Jurkat, Clone E6-1 (cell line): ENCODE measurements at places on chromosomes 7 and 10.

DNA sequence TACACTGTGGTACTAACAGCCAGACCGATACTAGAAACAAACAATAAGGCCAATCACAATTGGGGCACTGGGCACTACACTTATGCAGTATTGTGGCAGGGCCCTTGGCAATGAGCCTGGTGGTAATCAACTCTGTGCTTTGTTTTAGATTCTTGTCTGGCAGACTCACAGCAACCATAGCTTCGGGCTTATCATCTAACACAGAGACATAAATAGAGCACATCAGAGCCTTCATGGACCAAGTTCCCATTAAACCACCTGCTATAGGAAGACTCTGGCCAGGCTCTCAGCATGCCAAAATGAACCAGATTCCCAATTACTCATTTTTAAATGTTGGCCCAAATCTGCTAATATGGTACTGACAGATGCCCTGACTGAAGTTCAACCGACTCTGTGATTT is 218.6 kb downstream of the DGKI start:
- no peak for DNase-seq

DNA sequence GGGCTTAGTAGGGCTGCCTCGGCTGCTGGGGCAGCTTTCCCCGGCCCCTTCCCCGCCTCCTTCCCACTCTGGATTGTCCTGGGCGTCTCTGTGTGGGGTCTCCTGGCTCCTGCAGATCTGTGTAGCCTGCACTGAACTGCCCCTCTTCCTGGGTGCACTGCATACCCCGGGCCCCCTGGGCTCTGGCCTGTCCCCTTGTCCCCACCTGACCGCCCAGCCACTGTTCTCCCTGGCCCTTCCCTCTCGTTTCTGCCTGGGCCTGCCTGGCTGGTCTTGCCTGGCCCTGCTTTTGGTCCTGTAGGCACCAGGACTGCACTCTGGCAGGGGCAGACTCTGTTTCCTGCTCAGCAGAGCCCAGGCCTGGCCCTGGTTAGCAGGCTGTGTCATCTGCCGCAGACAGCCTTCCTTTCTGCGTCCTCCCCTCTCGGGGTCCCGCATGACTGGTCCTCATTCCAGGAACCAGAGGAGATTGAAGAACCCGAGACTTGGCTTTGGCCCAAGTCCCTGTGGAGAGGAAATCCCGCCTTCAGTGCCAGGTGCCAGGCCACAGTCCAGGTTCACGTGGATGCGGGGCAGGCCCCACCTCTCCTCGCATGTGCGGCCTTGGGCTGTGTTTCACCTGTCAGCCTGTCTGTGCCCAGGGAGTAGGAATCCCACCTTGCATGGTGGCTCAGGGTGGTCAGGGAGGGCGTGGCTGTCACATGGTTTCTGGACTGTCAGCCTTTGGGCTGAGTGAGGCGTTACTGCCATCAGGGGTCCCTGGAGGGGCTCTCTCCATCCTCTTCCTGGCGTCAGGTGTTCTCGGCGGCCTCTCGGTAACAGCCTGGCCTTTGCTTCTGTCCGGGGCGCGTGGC is 9.2 kb downstream of the INPP5A start:
- no peak for DNase-seq

DNA sequence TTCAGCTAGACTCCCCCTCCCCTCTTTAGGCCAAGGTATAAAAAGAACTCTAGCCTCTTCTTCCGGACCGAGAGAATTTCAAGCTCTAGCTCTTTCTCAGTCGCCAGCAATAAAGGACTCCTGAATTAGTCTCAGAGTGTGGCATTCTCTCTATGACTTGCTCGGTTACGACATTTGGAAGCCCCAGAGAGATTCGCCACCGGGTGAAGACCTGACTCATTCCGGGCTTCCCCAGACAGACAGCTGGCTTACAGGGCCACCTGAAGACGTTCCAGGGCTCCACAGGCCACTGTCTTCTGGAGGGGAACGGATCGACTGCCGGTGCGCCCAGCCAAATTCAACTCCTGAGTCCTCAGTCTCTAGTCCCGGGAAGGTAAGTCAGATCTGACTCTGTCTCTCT is at the start of gene AKR1B15:
Gene AKR1B15 (plus strand): TSS at position 234 of the 400 bp plus-strand sequence. CDS start 15,510 bp downstream, outside the sequence.
- no peak for DNase-seq

GRCh38 chr10:4407783-4408182 is 418.2 kb upstream of the AKR1E2 start:
- DNase-seq = no peak

- peak; percentile 49 for DNase-seq
Observed at GRCh38 chr7:151759591-151760042, 117.3 kb downstream of the PRKAG2 start.

DNA sequence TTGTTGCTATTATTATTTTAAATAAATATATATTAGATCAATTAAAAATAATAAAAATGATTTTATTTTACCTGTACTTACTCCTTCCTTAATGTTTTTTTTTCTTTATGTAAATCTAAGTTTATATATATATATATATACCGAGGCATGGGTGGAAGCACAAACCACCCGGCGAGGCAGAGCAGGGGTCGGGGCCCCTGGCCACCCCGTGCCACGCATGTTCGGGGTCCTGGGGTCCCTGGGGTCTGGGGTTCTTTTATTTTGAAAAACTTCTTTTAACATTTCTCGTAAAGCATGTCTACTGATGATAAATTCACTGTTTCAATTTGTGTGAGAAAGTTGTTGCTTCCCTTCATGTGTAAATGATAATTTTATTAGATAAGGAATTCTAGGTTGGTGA is 976.1 kb downstream of the REEP3 start:
- no peak for DNase-seq

DNA sequence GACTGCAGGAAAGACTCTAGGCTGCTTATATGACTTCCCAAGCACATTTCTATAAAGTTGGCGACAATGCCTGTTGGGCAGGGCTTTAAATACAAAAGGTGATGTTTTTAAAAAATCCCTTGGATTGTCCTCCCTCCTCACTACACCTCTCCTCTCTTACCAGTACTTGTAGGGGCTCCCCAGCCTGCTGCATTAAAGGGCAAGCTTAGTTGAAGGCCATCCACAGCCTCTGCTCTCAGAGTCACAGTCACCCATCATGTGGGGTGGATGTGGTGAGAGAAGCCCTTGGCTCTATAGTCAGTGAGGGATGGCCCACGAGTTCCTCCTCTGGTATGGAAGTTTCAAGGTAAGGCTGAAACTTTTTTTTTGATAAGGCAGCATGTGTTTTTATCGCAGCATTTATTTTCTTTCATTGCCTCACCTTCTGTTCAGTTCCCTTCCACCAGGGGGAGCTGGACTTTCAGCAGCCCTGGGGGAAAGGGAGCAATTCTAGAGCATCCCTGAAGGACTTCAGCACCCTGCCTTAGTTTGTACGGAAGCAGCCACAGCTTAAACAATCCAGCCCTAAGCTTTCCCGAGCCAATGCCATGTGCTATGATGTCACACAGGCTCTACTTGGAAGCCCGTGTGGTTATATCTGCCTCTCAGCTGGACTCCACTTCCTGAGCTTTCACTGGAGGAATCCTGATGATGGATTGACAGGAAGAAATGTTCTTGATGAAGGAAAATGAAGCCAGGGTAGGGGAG is 131.9 kb downstream of the CALCR start:
- peak; percentile 32 for DNase-seq

DNA sequence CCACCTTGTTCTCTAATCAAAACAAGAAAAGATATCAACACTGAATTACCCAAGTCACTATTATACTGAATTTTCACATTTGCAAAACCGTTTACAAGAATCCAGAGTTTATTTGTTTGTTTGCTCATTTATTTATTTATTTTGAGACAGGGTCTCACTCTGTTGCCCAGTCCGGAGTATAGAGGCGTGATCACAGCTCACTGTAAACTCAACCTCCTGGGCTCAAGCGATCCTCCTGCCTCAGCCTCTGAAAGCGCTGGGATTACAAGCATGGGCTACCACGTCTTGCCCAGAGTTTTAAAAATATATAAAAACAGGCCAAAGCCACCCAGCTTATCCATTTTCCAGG is 8.5 kb downstream of the CREB3L2 start:
- no peak for DNase-seq

GRCh38 chr7:29130096-29130495 is 16.2 kb downstream of the CPVL start:
- DNase-seq = no peak

GRCh38 chr7:99211241-99211602 is 3.3 kb upstream of the KPNA7 start:
- DNase-seq = no peak

GRCh38 chr7:85405016-85405902 is 218.4 kb upstream of the SEMA3D start:
- DNase-seq = no peak

DNA sequence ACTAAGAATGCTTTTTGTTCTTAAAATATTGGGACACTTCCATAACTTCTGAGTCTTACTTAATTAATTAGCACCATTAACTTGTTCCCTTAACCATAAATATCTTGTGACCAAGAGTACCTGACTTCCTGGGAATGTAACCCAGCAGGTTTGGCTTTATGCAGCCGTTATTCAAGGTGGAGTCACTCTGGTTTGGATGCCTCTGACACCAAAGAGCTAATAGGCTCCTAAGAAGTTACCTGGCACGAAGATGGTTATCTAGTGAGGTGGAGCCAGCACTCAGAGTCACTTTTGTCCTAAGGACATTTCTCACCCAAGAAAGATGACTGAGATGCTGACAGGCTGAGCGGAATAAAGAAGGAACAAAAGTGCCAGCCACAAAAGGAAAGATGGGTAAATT is 172.3 kb downstream of the C1GALT1 start:
- DNase-seq = no peak

DNA sequence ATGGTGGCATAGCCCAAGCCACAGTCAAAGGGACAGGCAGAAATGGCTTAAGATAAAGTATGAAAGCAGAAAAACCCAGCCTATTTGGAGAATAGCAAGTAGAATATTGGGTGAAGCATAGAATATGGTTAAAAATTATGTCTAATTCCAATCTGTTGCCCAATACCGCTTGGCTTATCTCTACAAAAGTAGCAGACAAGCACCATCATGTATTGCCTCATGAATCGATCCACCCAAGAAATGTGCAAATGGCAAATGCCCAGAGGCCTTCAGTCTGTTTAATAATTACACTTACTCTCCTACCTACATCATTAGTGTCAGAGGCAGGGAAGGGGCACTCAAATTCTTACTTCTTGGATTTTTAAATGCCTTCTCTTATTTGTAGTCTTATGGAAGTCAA is 130.9 kb upstream of the ADAM12 start:
- no peak for DNase-seq

GRCh38 chr7:52163311-52163710 is 846.7 kb upstream of the COBL start:
- DNase-seq = no peak

DNA sequence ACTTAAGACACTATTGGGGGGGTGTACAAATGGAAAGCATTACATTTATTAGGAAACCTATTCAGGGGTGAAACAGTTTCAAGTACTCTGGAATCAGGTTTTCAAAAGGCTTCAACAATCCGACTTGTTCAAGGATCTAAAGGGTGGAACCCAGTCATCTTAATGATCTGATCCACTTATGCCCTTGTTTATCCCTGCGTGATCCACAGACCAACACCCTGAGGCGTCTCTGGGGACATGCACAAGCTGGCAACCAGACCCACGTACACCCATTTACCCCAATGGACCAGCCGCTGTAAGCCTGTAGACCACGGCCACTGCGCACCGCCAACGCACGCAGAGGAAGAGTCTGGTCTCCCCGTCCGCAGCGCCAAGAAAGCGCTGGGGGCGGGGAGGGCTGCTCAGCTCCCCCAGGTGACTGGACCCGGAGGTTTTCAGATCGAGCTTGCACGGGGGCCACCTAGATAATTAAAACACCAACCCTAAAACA is 13.4 kb downstream of the HNRNPF start:
- DNase-seq = no peak

DNA sequence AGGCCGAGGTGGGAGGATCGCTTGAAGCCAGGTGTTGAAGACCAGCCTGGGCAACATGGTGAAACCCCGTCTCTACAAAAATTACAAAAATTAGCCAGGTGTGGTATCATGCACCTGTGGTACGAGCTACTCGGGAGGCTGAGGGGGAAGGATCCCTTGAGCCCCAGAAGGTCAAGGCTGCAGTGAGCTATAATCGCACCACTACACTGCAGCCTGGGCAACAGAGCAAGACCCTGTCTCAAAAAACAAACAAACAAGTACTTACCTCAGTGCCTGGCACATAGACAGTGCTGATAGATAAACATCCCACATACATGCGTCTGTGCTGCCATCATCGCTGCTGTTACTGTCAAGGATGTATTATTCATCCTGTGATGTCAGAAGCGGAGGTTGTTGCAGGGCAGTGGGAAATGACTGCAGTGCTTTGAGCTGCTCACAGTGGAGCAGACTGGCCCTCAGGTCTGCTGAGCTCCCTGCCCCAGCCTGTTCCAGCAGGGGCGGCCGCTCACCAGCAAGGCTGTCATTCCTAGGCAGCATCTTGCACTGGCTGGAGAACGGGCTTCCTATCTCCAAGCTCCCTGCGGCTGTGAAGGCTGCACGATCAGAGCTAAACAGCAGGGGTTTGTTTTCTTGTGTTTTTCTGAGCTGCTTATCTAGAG is 18.6 kb downstream of the FOXK1 start:
- DNase-seq = no peak

- DNase-seq = no peak
Observed at GRCh38 chr7:13702251-13702650, 287.2 kb downstream of the ETV1 start.

DNA sequence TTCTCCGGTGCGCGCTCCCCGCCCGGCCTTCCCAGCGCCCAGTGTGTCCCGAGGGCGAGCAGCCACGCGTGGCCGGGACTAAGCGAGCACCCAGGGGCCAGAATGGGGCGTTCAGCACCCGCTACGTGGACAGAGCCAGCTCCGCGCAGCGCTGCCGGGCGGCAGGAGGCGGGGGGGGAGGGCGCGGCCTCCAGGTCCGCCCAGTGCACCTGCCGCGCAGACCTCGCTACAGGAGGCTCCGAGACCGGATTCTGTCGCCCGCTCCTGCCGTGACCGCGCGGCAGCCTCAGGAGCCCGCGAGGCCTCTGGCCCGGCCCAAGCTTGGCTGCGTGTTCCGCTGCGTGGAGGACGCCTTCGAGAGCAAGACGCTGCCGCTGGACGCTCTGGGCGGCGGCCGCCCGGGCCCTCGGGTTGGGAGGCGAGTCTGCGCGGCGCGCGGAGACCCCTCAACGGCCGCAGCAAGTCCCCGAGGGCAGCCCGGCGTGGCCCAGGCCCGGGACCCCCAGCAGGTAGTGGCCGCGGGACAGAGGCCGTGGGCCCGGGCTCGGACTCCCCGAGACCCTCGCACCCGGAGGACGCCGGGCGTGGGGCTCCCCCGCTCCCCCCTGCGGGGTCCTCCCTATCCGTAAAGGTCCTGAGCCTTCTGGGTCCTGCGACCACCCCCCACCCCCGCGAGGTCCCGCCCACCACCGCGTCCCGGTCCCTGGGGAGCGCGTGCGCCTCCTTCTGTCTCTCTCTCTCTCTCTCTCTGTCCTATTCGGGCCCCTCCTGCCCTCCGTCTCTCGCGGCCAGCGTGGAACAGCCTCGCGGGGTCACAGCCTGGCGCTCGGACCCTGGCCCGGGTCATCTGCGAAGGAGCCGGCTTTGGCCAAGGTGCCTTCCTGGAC is 904 bp upstream of the DPYSL4 start:
- no peak for DNase-seq

- DNase-seq = no peak
Observed at GRCh38 chr10:110223298-110223925, 16.0 kb downstream of the MXI1 start.
